HFFc6 (cell line): ENCODE measurements at places on chromosomes 3 and 15.
A peak's percentile ranks its signal among the peaks of the same experiment; 100 is the strongest.

- DNase-seq, result no peak
Observed at GRCh38 chr3:46693038-46693891, at the start of gene ALS2CL. Gene ALS2CL, minus strand, starts transcription at chr3:46693679. Its CDS starts 4,239 bp downstream, at chr3:46689440.

GRCh38 chr15:27457766-27458165 lies 486.8 kb downstream of the GABRG3 start:
- no peak for DNase-seq

- DNase-seq, result no peak
Observed at GRCh38 chr3:177536873-177537272, 339.6 kb upstream of the TBL1XR1 start.

GRCh38 chr15:62545467-62546227 lies 380.6 kb upstream of the C2CD4B start:
- peak; percentile 29 for DNase-seq

- no peak for DNase-seq
Observed at GRCh38 chr15:61715082-61715481, 345.2 kb downstream of the VPS13C start.

GRCh38 chr3:150401285-150401684 lies 6.8 kb upstream of the TSC22D2 start:
- DNase-seq, result no peak

DNA sequence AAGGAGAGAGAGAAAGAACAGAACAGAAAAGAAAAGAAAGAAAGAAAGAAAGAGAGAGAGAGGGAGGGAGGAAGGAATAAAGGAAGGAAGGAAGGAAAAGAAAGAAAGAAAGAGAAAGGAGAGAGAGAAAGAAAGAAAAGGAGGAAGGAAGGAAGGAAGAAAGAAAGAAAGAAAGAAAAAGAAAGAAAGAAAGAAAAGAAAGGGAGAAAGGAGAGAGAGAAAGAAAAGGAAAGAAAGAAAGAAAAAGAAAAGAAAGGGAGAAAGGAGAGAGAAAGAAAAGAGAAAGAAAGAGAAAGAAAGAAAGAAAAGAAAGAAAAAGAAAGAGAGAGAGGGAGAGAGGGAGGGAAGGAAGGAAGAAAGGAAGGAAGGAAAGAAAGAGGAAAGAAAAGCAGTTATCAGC lies 108.8 kb downstream of the ARPP21 start:
- no peak for DNase-seq

GRCh38 chr15:69320977-69321554 lies 22.4 kb downstream of the PAQR5 start:
- no peak for DNase-seq

- peak; percentile 79 for DNase-seq
Observed at GRCh38 chr3:126005951-126006350, 37.0 kb downstream of the ROPN1B start.

GRCh38 chr3:176839901-176840300 lies 357.4 kb downstream of the TBL1XR1 start:
- no peak for DNase-seq

DNA sequence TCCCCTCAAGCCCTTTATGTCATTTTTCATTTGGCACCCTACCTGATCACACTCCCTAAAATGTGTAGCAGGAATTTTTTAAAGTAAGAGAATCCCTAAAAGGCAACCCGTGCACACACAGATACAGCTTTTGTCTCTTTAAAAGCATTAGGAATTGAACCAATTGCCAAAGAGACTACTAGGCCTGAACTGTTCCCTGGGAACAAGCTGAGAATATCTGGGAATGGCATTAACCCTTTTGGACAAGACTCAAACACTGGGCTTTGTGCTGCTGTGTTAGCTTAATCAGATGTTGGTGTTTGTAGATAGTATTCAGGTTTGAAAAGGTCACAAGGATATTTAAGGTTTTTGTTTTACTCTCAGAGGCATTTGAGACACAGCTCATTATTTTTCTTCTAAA lies 414.4 kb upstream of the PDZRN3 start:
- no peak for DNase-seq

DNA sequence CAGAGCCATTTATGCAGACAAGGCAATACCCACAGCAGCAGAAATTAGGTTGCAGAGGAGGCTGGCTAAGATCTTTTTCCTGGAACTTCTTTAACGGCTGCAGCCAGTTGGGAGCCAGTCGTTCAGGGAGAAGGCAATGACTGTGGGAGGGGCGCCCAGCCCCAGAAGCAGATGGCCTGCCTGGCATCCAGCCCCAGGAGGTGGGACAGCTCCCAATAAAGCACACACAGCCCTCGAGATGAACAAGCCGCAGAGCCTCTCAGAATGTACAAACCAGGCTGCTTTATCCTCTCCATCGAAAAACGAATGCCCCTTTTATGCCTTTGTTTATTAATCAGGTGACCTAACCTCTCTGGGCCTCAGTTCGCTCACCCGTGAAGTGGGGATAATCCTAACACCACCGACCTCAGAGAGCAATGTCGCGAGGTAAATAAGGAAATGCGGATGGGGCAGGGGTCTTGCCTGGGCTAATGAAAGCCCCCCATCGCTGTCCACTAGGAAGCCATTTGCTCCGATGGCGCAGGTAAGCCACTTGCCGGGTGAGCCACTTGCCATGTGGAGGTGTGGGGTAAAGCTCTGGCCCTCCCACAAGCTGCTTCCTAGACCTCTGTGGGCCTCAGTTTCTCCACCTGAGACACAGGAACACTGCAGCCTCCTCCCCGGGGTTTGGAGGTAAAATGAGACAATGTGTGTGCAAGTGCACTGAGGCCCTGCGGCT lies 35.8 kb downstream of the MGLL start:
- DNase-seq, result no peak

DNA sequence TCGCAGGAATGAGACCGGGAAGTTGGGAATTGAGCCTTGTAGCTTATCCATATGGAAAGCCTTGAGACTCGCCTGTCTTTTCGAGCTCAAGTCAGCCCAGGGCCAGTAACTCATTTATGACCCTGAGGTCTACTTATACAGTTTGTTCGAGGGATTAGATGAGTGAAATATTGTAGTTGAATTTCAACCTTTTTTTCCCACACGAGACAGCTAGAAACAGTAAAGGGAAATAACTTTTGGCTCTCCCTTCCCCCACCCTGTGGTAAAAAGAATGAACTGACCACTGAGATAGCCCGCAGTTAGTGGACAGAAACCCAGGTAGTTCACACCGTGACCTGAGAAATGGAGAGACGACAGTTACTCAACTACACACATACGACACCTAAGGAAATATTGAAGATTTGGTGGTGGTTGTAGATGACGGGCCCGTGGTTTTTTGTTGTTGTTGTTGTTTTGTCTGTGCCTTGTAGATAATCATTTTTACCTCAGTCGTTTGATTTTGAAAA lies 841 bp downstream of the EIF3J start:
- DNase-seq, result no peak

- DNase-seq, result no peak
Observed at GRCh38 chr15:59203657-59204056, 3.0 kb upstream of the LDHAL6B start.

GRCh38 chr3:173138026-173138425 lies 3.0 kb downstream of the SPATA16 start:
- no peak for DNase-seq

DNA sequence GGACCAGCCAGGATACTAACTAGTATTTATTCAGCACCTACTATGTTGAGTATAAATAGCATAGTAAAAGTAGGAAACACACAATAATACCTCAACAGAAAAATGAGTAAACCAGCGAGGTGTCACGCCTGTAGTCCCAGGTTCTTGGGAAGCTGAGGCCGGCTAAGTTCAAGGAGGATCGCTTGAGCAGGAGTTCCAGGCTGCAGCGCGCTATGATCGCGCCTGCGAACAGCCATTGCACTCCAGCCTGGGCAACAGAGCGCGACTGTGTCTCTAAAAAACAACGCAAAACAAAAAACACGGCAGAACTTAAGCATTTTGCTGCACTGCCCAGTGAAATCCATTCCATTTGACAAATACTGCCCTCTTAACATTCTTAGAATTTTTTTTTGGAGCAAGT lies 1.3 kb upstream of the DENND6A start:
- DNase-seq, result no peak

DNA sequence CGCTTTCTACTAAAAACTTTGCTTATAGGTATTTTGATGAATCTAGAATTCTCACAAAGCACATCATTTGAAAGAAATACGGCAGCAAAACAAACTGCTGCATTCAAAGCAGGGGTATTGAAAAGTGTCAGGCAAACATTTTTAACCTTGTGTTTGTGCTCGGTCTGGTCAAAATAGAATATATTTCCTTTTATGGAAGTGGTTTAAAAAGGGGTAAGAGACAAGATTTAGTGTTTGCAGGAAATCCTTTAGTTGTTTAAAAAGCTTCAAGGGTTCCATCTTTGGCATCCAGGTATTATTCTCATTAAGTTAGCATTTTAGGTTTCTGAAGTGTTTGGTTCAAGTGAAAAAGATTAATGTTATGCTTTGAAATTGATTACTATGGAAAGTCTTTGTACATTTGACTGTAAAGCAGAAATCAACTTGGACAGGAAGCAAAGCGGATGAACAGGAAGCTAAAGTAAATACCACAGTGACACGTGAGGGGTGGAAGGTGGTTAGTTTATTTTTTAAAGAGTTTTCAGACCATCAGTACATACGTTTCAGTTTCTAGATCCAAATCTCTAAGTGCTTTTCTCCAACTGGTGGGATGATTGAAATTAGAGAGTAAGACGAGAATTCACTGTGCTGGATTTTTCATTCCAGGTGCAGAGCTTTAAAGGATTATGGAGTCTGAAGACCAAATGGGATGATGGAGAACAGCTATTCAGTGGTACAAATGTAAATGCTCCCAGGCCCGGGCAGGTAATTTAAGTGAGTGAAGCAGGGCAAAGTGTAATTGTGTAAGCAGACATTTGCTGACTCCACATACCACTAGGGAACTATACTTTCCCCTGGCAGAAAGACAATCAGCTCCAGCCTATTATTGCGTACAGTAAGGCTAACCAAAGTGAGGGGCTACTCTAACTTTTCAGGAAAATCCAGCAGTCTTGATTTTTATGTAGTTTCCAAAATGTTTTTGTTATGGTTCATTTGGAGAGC lies 341.8 kb upstream of the TBL1XR1 start:
- no peak for DNase-seq

GRCh38 chr3:155664925-155665695 lies 79.8 kb downstream of the PLCH1 start:
- DNase-seq, result peak; percentile 84

- no peak for DNase-seq
Observed at GRCh38 chr3:176554264-176554663, 643.0 kb downstream of the TBL1XR1 start.

DNA sequence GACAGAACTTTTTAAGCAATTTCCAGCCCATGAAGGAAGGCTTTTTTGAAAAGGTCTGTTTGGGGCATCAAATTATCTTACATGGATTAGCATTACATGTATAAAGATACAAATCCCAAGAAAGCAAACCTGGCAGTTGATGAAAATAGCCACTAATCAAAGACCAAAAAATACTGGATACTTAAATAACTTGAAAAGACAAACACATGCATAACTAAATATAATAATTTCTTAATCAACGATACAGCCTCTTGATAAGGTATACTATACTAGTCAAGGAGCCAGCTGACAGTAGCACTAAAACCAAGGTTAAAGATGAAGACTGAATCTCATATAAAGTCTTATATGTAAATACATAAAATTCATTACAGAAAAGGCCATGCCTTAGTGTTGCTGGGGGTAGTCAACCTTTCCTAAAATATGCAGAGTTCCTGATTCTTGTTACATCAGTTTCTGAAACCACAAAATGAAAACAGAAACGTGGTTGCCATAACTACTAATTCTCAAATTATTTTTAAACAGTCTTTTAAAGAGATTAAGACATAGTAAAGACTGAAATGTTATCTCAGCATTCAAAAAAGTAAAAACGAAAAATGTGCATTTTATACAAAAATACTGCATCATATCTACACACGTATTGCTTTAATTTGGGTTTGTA lies 2.0 kb downstream of the ANKRD28 start:
- peak; percentile 74 for DNase-seq

DNA sequence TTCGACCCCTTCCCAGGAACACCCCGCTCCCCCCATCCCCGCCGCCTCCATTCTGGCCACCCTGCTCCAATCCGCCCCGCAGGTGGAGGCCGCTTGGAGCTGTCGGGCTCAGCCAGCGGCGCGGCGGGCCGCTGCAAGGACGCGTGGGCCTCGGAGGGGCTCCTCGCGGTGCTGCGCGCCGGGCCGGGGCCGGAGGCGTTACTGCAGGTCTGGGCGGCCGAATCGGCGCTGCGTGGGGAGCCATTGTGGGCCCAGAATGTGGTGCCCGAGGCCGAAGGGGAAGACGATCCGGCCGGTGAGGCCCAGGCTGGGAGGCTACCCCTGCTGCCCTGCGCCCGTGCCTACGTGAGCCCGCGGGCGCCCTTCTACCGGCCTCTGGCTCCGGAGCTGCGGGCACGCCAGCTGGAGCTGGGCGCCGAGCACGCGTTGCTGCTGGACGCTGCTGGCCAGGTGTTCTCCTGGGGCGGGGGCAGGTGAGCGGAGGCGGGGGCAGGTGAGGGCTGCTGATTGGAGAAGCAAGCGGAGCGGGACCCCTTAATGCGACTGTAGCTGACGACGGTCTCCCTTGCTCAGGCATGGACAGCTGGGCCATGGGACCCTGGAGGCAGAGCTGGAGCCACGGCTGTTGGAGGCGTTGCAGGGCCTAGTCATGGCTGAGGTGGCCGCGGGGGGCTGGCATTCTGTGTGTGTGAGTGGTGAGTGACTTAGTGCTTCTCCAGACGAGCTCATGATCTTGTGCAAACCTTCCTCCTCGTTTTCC lies 2.5 kb downstream of the RCCD1 start:
- DNase-seq, result peak; percentile 53

- no peak for DNase-seq
Observed at GRCh38 chr3:7075901-7076300, 215.0 kb downstream of the GRM7 start.

GRCh38 chr3:123778991-123779622 lies 105.0 kb downstream of the MYLK start:
- no peak for DNase-seq

DNA sequence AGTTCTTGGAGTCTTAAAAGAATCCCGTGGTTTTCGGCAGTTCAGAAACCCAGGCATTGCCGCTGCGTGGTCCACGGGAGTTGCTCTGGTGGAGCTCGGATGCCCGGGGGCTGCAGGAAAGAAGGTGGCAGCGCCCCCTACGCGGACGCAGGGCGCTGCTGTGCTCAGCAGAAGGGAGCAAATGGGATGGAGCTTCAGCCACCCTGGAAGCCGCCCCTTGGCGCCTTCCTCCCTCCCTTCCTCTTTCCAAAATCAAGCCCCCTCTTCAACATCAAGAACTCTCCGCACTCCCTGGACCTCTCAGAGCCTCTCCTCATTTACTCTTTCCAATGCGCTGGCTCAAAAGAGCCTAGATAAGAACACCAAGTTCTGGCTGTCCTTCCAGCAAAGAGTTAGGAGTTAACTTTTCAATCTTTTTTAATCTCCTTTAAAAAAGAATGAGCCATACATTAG lies 880 bp upstream of the CHRNA7 start:
- no peak for DNase-seq

DNA sequence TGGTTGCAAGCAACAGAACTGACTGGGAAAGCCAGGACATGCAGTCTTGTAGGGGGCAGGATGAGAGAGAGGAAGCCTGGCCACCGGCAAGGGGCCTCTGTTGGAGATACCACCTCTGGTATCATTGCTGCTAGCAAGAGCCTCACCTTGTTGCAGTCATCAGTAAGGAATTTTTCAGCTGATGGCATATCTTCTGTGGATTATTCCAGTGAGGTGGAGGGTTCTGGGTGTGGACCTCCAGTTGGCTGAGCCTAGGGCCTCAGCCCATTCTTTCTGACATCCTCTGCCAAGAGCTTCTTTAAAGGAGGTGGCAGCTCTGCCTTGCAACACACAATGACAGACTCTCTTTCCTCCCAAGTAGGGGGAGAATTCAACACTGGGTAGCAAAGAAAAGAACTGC lies 128.9 kb downstream of the AQP9 start:
- DNase-seq, result no peak

GRCh38 chr3:24764236-24764915 lies 269.7 kb upstream of the THRB start:
- DNase-seq, result no peak
